IPS DF 6.9 (cell line): ENCODE measurements at places on chromosomes 2 and 18.

DNA sequence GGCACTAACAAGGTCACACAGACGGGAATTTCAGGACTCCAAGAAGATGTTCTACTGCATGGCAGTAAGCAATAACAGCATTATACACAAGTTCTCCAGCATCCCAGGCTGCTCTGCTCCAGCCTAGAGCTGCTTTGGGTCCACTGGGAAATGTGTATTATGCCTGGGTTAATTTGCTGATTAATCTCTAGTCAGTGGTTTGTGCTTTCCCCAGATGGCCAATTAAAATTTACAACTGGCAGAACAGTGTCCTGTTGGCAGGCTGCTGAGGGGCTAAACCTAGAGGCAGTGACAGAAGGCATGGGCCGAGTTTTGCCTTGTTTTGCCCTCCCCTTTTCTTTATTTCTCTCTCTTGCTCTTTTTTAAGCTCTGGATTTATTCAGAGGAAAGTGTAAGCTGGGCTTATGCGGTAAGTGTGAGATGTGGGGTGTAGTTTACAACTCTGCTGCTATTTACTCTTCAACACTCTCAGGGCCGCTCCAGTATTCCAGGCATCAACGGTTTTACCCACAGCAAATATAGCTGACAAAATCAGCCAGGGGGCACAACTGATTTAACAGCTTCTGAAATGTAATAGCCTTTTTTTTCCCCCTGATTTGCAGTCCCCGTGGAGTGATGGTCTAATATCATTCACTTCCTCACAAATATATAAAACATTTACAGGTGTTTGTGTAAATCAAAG lies 348.0 kb downstream of the GPD2 start:
- no peak for DNase-seq

- no peak for DNase-seq
Measured at GRCh38 chr18:25058521-25058920, 293.4 kb downstream of the ZNF521 start.

GRCh38 chr2:197628043-197628500 lies 47.3 kb downstream of the RFTN2 start:
- no peak for DNase-seq

DNA sequence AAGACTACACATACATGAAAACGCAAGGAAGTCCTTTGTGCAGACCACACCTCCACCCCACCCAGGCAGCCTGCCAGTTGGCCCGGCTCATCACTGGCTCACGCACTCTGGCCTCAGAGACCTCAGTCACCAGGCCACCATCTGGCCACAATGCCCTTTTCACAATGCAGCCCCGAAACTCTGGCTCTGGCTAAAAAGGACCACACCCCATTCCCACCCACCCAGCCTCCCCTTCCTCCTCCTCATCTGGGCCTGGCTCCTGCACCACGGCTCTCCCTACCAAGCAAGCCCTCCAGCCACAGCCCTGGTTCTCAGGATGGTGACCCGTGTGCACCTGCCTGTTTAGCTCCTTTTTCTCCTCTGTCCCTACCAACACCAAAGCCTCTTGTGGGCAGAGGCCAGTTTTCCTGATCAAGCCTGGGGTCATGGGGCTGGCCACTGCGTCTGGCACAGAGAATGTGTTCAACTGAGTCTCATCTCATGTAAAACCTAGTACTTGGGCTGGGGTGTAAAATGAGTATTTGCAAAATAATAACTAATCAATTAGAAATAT lies 7.4 kb downstream of the HDAC4 start:
- no peak for DNase-seq

- DNase-seq = no peak
Measured at GRCh38 chr2:106530866-106531265, 43.7 kb downstream of the CD8B2 start.

GRCh38 chr2:119005051-119005450 lies 63.1 kb downstream of the MARCO start:
- no peak for DNase-seq
